Daoy (cell line): ENCODE measurements at places on chromosomes 11 and 22. TPM values are rescaled to one million over a fixed set of nuclear protein-coding genes. Genes with fewer than 3 reads are reported as not detected.
A peak's percentile ranks its signal among the peaks of the same experiment; 100 is the strongest.

DNA sequence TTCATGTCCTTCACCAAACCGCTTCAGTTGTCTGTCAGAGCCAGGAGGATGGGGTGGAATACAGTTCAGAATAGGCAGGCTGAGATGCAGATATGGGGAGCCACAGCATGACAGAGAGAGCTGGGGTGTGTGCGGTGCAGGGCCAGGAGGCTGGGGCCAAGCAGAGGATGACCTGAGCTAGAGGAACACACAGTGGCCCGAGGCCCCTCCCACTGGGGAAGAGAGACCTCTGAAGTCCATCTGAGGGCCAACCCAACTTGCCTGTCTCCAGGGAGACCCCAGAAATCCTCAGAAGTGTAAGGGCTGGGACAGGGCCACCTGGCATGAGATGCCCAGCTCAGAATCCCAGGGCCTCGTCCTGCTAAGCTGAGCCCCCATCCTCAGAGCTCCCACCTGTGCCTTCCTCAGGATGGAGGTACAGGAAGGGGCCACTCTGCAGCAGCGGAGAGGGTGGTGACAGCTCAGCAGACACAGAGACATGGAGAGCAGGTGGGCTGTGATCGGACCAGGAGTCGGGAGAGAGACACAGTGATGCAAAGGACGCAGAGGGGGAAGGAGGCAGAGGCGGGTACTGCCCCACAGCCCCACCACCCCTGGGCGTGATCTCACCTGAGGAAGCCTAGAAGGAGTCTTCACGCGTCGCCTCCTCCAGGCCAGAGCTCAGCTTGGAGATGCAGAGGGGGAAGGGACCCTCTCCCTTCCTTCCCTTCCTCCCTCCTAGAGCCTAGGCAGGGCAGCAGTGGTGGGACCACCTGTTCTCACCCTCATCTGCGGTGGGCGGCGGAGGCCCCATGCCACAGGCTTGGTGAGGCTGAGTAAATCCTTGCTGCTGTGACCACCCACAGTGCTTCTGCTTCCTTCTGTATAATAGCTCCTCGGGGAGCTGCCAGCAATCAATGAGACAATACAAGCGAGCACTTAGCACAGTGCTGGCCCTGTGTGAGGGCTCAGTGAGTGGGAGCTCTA lies 9.1 kb upstream of the TUB start:
- no peak for DNase-seq

- peak; percentile 60 for DNase-seq
These were observed 213.8 kb downstream of the DSCAML1 start for GRCh38 chr11:117583063-117583801.

GRCh38 chr11:67167719-67168118 lies 48.7 kb downstream of the KDM2A start:
- no peak for DNase-seq

- no peak for DNase-seq
These were observed 14.5 kb downstream of the RPL27A start for GRCh38 chr11:8697054-8697453.

Gene TIGD3
- total RNA-seq: 0.34 and 0.42 TPM in 2 replicates

Gene CHORDC1
- total RNA-seq: 60.7 and 71.3 TPM in 2 replicates

Gene PATE2
- total RNA-seq: 0.29 TPM in 1 of 2 replicates, not detected in the other

Gene SEC14L2
- total RNA-seq: 9.5 and 12.7 TPM in 2 replicates
